ENCODE measurements at places on chromosomes 1 and 21. TPM values are rescaled to one million over a fixed set of nuclear protein-coding genes. Genes with fewer than 3 reads are reported as not detected.

DNA sequence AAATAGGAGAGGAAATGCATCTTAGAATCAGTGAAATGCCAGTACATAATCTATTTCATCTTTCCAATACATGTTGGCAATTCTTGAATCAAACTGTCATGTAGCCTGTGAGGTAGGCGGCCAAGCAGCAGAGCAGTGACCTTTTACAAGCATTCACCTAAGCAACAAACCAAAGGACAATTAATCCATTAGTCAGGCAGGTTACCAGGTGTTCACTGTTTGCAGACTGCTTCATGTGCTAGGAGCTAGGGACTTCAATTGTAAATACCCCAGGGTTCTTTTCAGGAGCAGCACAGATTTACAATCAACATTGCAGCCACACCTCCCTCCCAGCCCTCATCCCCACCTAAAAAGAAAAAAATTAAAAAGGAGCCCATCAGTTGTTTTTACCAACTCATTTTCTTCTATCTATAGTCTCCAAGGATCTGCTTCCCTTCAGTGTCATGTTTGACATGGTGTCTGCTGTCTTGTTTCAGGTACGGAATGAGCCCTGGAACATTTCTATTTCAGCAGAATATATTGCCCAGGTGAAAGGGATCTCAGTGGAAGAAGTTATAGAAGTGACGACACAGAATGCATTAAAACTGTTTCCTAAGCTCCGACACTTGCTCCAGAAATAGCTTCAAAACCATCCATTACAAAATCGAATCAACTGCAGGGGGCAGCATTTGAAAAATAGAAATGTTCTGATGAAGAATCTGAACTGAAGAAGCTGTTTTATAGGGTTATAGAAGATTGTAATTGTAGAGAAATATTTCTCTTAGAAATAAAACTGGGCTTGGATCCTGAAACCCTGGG is 23.0 kb downstream of the TATDN3 start:
- no peak for DNase-seq

DNA sequence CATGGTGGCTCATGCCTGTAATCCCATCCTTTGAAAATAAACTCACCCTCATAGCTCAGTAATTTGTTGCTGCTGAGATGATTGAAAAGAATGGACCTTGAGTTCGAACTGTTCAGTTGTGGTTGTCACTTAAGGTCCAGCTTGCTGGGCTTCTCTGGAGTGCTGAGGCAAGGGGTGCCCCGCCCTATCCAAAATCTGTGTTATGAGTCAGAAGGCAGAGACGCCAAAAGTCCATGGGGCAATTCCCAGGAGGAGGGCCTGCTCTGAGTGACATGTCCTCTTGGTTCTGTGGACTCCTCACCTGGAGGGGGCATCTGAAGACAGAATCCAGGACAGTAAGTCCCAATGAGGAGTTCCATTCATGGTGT is 64.8 kb downstream of the MYOM3 start:
- DNase-seq, result no peak

TDRD5 gene
- total RNA-seq, result 1.0 TPM

DNA sequence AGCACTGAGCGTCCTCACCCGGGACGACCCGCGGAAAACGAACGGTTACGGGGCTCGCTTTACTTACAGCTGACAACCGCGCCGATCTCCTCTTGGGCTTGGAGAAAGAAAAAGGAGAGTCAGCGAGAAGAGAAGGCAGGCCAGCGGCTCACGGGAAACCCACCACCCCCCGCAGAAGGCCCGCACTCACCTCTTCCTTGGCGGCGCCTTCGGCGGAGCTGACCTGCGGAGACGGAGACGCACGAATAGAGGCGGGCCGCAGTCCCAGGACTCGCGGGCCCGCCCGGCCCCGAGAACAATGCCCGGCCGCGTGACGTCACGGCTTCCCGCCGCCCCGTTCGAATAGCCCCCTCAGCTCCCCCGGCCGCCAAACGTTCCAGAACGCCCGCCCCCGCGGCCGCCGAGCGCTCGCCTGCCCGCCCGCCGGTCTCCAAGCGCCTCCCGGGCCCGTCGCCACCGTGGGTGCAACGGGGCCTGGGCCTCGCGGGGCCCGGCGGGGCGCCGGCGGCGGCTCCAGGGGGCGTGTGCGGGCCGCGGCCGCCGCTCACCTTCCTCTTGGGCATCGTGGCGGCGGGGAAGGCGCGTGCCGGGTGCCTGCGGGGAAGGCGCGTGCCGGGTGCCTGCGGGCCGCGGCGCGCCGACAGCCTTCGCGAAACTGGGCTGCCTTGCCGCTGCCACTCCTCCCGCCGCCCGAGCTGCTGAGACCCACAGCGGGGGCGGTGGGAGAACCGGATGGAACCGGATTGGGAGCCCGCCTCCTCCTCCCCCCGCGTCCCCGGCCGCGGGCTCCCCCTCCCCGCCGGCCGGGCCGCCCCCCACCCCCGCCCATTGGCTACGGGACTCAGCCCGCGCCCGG is at the start of gene HMGN1:
HMGN1 (minus strand) TSS at position 734 of the 856 bp plus-strand sequence; CDS start at position 563, 171 bp downstream.
- DNase-seq, result peak; percentile 89

DNA sequence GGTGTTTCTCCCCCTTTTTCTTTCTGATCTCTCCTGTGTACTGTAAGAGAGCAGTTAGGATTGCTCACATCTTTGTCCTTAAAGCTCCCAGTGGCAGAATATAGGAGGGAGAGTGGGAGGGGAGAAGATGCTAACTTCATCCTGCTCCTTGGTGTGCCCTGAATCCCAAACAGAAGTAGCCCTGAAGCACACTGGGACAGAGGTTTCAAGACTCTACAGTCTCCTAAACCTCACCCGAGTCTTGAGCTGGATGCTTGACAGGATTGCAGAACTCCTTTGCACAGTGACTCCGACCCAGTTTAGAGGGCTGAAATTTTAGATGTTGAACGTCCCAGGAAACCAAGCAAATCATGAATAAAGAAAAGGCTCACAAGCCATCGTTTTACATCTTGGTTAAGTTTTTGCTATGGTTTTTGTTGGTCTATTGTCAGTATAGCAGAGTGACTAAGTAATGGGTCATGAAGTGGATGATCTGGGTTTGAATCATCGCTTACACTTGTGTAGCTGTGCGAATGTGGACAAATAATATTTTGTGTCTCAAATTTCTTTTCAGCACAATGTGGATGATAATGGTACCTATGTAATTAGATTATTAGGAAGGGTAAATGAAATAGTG is 37.5 kb downstream of the XCL2 start:
- DNase-seq, result no peak

DNA sequence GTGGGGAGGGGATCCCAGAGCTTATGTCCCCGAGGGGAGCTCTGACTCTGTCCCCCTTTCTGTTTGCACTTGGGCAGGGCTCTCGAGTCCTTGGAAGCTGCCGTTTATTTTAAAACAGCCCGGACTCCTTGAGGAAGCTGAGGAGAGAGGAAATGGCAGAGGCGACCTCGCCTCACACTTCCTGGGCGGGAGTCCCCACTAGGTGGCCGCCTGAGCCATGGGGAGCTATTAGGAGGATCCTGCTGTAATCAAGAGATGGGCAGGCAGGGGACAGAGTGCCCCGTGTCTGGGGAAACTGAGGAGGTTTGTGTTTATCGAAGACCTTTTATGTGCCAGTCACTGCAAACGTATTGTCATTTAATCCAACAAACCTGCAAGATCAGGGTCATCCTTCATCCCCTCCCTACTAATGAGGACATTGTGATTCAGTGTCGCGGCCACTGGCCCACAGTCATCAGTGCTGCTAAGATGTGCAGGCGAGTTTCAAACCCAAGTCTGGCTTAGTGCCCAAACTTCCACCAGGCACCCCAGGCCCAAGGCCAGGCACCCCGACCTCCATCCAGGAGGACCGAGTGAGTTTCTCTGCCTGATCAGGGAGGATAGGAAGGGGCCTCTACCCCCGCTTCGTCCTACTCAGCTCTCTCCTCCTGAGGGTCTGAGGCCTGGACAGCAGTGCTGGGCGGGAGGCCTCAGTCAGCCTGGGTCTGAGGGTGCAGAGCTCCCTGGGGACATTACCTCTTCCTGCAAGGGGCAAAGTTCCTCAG is 316.9 kb upstream of the VAMP3 start:
- DNase-seq, result no peak

DNA sequence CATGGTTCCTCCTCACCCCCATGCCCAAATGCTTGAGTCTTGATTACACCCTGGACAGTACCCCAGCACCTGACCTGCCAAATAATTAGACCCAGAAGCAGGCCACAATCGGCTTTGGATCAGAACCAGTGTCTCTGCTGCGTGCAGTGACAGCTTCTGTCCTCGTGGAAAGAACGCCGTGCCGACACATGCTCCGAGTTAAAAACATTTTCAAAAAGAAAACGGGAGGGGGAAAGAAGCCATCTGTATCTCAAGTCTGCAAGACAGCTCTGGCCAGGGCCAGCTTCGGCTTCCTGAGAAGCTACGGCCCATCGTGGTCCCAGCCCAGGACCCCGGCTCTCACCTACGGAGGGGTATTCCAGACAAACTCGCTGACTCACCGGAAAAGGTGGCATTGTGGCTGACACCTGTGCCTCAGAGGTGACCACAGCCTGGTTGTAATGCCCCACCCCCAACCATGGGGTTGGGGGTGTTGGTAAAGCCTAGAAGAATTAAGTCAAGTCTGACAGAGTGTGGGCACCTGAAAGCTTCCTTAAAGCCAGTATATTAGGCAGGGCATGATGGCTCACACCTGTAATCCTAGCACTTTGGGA is 25.8 kb downstream of the SSBP3 start:
- DNase-seq, result no peak

GRCh38 chr1:229203030-229203751 is 67.7 kb upstream of the RAB4A start:
- no peak for DNase-seq

KCNT2 gene
- 9.5 TPM for total RNA-seq

KIF26B gene
- 8.0 TPM for total RNA-seq

- DNase-seq, result no peak
These were observed 14.4 kb downstream of the PHLDA3 start for GRCh38 chr1:201454608-201455007.

Data from ureter (tissue), 1 donor.